Hepatocyte (in vitro differentiated cells): ENCODE measurements at places on chromosomes 1 and 21.

DNA sequence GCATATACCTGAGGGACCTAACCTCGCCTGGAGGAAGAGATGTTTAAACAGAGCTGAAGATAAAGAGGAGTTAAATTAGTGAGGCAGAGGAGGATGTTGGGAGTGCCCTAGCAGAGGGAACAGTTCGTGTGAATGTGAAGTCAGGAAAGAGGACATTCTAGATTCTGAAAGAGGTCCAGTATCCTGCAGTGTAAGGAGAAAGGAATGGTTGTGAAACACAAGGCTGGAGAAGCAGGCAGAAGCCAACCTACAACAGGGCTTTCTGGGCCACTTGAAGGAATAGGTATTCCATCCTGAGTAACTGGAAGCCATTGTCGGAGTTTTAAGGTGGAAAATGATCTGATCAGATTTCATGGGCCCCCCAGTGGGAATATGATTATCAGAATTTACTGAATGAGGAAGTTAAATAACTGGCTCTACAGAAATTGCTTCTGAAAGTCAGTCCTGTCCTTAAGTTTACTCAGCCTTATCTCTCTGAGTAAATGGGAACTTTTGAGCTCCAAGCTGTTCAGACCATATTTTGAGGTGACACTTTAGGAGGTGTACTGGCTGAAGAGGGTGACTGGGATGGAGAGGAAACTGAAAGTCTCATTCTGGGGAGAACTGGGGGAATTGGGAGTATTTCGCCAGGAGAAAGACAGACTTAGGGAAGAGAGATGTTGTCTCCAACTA, 24.4 kb upstream of the FAAH start:
- no peak for DNase-seq

GRCh38 chr1:161382214-161383019, 14.7 kb upstream of the CFAP126 start:
- DNase-seq: peak; percentile 71

DNA sequence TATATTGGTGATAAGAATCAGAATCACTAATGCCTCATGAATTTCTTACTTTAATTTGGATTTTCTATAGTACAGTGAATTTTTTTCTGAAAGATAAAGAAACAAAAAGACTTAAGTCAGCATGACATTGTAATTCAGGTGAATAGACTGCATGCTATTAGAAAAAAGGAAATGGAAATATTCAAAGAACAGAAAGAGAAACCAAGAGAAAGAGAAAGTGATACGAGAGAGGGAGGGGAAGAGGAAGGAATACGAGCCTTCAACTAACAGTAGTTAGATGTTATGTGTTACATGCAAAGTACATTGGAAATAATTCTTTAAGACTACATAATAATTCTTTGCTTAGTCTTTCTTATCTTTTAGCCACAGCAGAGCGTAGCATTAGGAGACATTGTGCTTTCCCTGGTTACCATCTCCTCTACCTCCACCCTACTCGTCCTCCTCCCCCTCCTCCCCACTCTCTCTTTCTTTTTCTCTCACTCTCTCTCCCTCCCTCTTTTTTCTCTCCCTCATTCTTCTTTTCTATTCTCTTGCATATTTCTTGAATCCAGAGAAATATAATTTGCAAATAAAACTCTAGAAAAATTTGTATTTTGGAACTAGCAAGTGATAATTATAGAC, 46.4 kb upstream of the ADGRL4 start:
- no peak for DNase-seq

GRCh38 chr21:38494703-38495102, 3.6 kb downstream of the ERG start:
- no peak for DNase-seq

DNA sequence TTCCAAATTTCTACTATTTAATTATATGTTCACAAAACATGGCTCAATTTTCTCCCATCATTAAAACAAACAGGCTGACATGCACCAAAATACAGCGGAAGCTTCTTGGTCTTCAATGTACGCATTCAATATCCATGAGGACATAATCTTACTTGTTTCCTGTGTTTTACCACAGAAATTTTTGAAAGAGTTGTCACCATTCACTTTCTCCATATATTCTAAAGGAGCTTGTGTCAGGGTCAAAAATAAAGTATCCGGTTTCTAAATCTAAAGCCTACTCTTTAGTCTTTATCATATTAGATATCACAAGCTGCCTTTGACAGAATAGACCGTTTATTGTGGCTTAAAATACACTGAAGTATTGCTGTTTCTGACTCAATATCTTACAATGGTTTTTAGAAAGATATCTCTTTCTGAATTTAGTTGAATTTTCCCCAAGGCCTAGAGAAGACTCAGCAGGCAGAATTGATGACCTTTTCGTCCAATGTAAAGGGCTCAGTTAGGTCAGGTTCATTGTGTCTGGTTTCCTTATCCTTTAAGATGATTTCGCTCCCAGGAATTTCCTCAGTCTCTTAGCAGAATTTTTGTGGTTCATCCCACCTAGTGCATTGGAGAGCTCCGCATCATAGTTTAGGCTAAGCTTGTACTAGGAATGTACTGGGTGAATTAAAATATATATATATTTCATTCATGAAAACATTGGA, 717.2 kb downstream of the NCAM2 start:
- no peak for DNase-seq

DNA sequence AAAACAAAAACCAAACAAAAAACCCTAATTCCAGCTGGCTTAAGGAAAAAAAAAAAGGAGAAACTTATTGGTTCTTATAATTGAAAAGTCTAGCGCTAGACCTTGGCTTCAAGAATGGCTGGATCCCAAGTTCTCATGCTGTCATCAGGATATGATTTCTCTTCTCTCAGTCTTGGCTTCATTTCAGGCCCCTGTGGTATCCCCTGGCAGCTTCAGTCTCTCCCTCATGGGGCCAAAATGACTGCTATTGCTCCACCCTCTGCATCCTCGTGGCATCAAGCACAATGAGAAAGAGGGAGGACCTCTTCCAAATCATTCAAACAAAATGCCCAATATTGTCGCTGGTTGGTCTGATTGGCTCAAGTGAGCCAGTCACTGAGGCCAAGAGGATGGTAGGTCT, 80.7 kb downstream of the GIPC2 start:
- DNase-seq: no peak

DNA sequence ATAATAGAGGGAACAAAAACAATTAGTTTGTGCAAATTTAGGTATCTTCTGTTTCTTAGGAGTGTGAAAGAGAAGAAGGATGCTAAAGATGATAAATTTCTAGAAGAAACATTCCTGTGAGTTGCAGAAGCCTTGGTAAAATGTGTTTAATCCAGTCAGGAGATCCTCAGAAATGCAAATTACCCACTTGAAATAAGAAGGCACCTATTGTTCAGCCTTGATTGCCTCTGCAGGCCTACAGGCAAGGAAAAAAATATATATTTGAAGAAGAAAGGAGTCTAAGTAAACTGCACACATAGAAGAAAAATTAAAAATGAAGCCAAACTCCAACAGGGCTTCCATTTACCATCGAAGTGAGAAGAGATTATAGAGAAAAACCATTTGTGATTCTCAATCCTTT, 51.0 kb upstream of the LHX8 start:
- DNase-seq: no peak

- DNase-seq: no peak
Measured at GRCh38 chr1:221925947-221926346, 184.1 kb upstream of the DUSP10 start.

- DNase-seq: no peak
Measured at GRCh38 chr1:19042675-19043578, 86.5 kb upstream of the IFFO2 start.

GRCh38 chr21:34073749-34074282, 438 bp downstream of the MRPS6 start:
- peak; percentile 74 for DNase-seq

GRCh38 chr1:113930499-113931161, 1.5 kb downstream of the HIPK1 start:
- peak; percentile 66 for DNase-seq

GRCh38 chr1:202160377-202160940, at the start of gene PTPN7:
PTPN7 (minus strand) TSS chr1:202160602; CDS start chr1:202159402, 1,200 bp downstream.
- no peak for DNase-seq

DNA sequence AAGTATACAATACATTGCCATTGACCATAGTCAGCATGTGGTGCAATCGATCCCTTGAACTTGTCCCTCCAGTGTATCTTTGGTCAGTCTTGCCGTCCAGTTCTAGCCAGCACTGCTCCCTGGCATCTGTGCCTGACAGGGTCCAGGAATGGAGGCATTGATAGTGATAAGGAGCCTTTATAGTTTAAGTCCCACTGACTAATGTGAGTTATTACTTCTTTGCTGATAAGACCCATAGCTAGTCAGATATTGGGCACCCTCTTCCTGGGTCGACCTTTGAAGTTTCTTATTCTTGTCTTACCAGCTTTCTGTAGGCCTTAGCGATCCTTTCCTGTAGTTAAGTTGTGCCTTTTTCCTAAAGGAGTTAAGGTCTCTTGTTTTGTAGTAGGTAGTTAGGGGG, 13.0 kb downstream of the UCK2 start:
- DNase-seq: no peak

DNA sequence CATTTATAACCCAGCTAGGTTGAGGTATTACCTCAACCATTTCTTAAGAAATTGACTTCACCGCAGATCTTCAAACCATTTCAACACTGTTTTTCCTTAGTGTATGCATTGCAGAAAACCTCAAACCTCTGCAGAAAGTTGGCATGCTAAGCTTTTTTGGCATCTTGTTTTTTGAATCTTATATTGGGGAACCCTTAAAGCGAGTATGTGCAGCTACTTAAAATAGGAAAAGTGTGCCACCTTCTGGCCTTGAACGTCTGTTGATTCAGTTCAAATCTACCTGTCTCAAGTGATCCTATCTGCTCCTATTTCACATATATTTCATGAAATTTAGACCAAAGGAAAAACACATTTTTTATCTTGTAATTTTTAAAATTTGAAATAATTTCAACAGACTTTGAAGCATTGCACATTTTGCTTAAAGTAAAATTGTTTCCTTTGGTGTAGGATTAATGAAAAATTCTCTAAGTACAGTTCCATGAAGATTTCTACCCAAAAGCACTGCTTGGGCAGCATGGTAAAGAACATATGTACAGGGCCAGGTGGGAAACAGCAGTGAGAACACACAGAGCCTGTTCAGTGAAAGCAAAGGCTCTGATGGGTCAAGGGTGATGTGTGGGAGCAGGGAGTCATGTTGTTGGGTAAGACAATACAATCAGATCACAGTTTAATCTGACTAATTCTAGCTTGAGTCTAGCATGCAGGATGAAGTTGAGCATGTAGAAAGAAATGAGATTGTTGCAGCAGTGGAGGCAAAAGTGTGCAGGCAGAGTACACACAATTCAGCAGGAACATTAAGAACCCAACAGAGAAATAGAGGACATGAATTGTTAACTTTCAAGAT, 17.2 kb downstream of the HENMT1 start:
- peak; percentile 75 for DNase-seq

DNA sequence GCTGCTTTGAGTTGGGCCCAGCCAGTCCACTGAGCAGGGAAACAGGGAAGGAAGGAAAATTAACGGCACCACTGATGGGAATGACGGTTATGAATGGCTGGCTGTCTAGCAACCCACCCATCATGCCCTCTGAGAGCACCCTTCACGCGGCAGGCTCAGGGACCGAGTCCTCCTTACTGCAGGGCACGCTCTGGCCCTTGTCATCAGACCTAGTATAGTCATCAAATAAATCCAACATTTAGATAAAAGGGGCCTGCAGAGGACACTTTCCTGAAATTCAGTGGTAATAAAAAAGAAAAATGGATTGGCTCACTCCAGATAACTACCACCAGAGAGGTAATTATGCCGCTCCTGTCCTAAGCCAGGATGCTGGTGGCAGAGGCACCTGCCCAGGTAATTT, 509.4 kb downstream of the MATN1 start:
- DNase-seq: no peak

GRCh38 chr21:16407403-16408240, 677.8 kb downstream of the USP25 start:
- no peak for DNase-seq

DNA sequence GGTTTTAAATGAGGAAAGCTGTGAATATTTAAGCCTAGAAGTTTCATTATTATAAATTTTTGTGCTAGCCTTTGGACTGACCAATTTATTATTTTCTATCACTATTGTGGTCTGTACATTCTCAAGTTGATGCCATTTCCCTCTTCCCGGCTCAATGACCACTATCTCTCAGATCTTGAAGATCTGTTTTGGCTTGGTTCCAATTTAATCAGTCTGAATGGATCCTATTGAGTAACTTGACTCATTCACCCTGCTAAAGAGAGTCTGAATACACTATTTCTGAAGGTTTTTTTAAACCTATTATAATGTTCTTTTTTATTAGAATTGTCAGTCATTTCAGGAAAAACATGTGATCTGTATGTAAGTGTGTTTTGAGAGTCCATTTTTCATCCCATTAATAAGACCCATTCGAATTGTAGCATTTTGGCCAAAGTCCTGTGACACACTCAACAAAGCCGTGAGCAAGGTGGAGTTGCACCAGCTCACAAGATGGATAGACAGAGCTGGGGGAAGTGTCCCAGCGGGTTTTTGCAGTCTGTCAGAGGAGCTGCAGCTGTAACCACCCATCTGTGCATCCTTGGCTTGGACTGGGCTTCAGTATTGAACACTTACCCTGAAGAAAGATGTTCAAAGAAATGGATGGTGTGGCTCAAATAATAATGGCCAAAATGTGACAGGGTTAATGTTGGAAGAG, 145.6 kb downstream of the NFIA start:
- no peak for DNase-seq

DNA sequence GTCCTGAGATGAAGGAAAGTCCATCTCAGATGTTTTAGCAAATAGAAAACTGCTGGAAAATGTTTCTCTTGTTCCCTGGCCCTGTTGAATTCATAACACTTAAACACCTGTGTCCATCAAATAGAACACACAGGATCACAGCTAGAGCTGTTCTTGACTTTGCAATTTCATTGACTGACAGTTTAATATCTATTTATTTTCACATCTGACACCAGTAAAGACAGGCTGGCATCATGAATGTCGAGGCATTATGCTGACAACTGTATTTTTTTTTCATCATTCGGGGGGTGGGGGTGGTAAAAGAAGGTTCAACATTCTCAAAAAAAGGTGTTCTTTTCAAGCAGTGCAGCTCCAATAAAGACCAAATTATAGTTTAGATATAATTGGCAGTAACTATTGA, 591.2 kb upstream of the PTBP2 start:
- no peak for DNase-seq

DNA sequence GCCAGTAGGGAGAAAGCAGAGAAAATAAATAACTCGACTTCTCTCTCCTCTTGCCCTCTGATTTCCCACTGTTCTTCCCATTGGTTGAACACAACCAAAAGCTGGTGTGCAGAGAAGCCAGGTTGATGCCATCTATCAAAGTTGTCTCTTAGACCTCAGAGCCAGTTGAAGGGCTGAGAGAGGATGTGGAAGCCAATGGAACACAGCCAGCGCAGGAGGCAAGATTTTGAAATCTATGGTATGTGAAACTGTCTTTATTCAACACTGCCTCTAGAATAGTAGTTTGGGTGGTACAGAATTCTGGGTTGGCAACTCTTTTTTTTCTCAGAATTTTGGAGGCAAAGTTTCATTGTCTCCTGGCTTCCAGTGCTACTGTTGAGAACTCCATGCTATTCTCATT, 11.3 kb upstream of the SMAP2 start:
- DNase-seq: no peak
